ENCODE measurements at places on chromosomes 5 and 9.

- DNase-seq = peak; percentile 92
Measured at GRCh38 chr5:40223884-40224402, 455.8 kb upstream of the PTGER4 start.

- no peak for DNase-seq
Measured at GRCh38 chr5:73861313-73861988, 235.5 kb downstream of the ARHGEF28 start.

- no peak for DNase-seq
Measured at GRCh38 chr5:168494057-168494555, 7.8 kb downstream of the RARS1 start.

DNA sequence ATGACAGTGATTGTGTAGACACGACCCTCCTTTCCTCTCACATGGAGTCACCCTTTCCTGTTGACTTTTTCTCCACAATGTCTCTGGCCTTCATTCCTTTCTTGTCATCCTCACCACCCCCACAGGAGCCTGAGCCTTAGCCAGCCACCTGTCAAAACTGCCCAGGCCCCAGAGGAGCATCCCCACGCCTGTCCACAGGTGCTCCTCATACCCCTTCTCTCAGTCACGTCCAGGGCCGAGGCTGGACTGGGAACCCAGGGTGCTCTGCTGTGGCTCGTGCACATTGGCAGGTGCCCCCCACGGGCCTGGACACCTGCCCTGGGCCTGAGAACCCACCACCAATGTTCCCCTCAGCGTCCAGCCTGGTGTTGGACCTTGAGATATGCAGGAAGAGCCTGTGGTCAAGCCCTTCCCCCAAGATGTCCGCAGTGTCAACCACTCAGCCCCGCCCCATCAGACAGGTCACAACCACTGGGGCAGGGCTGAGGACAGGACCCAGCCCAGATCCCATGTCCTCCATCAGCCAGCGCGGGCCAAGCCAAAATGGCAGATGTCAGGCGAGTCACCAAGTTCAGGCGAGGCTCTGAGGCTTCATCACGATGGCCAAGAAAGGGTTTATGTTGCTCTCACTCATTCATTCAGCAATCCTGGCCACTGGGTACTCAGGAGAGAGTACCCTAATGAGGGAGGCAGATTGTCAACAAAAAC lies 65.8 kb upstream of the STXBP1 start:
- no peak for DNase-seq

DNA sequence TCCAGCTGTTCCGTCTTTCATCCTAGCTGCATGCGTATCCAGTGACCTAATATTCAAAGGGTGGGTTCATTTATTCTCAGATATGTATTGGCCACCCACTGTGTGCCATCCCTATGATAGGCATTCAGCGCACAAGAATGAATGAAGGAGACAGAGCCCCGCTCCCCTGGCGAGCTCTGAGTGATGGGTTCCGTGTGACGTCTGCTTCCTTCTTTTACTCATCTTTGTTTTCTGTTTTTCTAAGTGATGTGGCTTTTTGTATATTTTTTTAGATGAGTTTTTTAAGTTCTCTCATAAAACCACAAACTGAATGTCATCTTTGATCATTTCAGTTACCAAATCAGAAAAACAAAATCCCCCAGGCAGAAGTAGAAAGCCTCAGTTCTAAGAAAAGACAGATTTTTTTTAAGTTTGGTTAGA lies 168.3 kb upstream of the OTULINL start:
- peak; percentile 88 for DNase-seq

DNA sequence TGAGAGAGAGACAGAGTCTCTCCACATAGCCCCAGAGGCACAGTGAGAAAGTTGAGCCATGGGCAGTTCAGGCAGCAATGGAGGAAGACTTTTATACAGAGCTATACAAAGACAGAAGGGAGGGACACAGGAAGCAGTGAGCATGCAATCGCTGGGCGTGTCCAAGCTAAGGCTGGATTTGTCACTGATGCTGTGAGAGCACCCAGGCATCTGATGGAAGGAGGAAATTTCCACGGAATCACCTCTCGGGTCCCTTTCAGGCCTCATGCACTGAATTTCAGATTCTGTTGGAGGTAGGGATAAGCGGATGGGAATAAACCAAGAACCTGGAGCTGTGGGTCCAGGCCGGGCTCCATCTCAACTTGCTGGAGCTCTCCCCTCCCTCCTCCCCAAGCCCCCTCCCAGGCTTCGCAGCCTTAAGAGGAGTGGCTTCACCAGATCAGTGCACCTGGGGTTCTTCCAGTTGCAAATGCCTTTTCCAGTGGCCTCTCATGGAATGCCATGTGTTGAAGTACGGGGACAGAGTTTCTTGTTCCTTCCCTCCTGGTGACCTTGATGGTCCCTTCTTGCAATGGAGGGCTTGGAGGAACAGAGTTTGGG lies 114.8 kb upstream of the ALDH1B1 start:
- DNase-seq = peak; percentile 2

DNA sequence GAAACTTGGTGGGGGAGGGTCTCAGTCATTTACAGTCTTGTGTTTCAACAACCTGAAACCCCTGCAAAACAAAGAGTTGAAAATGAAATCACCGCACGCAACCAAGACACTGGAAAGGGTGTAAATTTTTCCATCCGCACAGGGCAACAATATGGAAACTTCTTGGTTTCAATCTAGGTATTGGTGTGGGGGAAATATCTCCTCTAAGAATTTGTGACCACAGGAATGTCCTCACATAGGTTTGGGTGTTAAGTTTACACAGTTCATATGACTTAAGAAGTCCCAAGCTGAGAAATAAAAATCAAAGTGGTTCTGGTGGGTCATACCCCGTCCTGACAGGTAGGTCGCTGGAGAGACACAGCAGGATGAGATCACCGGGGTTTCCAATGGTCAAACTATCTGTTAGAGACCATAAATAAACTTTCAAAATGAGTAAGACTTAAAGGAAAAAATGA lies 51.9 kb upstream of the PIP5K1B start:
- no peak for DNase-seq

- DNase-seq = no peak
Measured at GRCh38 chr9:621201-621855, 220.2 kb upstream of the DMRT1 start.

DNA sequence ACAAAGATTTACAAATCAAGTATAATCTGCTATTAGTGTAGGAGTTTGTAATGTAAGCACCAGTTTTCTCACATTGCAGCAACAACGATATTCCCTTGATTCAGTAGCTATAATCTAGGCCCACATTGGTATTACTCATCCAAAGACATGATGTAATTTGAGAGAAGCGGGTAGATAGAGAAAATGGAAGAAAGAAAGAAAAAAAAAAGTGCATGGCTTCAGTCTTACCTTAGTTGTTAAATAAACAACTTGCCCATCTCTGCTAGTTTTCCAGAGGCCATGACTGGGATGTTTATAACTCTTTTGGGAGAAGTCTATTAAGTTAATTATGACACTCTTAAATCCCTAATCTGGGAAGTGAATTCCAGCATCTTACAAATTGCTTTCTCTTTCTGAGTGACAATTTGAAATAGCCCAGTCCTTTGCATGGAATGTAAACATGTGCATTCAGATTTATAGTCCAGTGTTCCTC lies 2.8 kb downstream of the MELK start:
- DNase-seq = peak; percentile 44

- no peak for DNase-seq
Measured at GRCh38 chr9:16060436-16061129, 507.7 kb downstream of the CCDC171 start.

DNA sequence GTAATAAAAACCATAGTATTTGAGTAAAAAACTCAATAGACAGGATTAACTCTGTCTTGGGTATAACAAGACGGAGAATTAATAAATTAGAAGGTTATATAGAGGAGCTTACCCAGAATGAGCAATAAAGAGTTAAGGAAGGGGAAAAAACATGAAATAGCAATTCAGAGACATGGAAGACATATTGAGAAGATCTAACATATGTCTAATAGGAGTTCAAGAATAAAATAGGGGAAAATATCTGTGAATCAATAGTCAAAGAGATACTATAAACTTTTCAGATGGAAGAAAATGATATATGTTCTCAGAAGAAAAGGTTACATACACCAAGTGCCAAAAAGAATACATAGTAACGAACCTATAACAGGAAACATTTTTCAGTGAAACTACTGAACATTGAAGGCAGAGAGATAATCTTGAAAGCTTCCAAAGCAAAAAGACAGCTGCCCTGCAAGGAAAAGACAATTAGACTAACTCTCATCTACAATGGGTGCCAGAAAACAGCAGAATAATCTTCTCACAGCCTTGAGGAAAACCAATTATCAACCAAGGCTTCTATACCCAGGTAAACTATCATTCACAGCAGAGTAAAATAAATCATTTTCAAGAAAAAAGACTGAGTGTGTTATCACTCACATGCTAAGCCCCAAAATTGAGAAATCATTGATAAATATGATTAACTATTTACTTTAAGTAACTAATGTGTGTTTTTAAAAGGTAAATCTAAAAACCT lies 106.0 kb downstream of the ENC1 start:
- no peak for DNase-seq

DNA sequence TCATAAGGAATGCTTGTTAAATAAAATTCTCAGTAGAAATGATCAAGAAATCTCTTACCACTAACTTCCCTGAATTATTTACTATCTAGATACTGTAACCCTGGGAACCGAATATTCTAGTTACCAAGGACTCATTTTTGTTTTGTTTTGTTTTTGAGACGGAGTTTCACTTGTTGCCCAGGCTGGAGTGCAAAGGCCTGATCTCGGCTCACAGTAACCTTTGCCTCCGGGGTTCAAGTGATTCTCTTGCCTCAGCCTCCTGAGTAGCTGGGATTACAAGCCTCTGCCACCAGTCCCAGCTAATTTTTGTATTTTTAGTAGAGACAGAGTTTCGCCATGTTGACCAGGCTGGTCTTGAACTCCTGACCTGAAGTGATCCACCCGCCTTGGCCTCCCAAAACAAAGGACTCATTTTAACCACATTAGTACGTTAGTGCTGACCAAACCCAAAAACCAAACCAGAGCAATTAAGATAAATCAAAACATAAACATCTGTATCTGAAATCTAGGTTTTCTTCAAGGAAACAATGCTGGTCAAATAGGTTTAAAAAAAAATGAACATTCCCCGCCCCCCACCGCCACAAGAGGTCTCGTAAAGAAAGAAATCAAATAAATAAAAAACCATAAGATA lies 3.7 kb downstream of the TXN start:
- DNase-seq = no peak

- DNase-seq = peak; percentile 23
Measured at GRCh38 chr5:130350131-130350530, 445.9 kb downstream of the CHSY3 start.

DNA sequence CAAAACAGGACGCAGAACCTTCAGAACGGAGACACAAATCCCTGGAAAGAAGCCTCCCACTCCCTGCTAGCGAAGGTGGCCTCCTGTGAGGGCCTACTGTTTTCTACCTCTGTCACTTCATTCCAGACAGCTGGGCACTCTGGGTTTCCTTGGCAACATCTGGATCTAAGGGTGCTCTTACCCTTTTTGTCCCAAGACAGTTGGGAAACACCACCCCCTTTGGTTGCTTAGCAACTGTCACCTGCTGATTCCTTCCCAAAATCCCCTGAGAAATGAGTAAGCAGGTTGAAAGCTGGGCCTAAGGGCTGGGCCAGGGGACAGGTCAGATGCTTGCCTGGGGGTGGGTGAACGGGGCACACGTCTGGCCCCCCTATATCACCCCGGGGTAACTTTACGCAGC lies 29.4 kb downstream of the NANS start:
- no peak for DNase-seq

DNA sequence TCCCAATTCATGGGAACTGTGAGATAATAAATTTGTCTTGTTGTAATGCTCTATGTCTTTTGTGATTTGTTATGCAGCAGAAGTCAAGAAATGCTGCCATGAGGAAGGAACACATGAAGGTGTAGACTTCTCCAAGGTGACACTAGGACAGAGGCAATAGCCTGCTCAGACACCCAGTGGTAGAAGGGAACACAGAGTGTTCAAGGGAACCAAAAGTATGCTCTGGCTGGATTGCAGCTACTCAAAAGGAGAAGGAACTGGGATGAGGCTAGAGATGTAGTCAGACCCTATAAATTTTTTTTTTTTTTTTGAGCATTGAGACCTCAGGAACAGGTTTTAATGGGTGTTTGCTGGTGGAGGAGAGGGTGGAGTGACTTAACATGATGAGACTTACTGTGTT lies 232.5 kb downstream of the PARP8 start:
- no peak for DNase-seq

- DNase-seq = no peak
Measured at GRCh38 chr5:174558190-174558589, 166.2 kb upstream of the MSX2 start.

DNA sequence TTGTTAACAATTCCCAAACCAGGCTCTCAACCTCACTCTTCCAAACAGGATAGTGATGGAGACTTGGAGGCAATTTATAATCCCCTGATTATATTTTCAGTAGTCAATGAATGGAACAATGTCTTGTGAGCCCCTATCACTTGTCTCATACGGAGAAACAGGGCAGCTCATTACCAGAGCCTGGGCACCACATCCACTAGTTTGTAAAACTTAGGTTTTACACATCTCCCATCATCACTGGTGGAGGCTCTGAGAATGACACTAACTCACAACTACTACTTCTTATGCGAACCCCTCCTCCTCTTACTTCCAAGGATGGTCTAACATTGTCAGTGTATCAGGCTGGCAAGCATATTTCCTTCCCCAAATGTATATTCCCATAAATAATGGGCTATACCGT lies 253.7 kb downstream of the EPB41L4A start:
- DNase-seq = no peak

DNA sequence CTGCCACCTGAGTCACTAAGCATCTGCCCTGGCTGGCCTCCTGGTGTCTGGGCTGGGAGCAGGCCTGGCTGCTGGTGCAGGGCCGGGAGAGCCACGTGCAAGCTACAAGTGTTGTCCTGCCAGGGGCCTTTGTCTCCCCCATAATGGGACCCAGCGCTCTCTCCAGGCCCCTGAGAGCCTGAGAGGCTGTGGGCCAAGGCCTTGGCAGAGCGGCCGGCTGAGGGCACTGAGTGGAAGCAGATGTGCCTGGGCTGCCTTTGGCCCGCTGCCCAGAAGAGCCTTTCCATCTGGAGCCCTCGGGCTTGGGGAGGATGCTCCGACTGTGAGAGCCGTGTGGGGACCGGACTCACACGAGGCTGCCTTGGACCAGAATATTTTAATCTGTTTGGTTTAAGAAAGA lies 185.5 kb downstream of the RGS3 start:
- peak; percentile 72 for DNase-seq

GRCh38 chr9:100125910-100126309 lies 26.9 kb downstream of the INVS start:
- DNase-seq = no peak

- DNase-seq = peak; percentile 25
Measured at GRCh38 chr9:103037508-103038477, 42.7 kb downstream of the CYLC2 start.

DNA sequence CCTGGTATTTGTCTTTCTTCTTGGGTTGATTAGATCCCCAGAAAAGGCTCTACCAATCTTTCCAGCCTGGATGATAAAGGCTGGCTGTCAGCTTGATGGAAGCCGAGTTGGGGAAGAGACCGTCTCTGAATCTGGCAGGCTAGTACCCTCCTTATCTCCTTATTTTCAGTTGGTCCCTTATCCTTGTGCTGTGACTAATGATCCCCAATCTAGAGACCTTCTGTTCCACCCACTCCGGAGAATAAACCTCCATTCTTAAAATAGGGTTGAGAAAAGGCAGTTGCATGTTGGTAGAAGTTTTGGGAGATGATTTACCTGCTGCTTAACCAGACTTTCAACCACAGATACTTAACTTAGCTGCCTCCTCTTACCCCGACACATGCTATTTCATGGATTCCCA lies 52.3 kb downstream of the PRKACG start:
- DNase-seq = no peak
